ENCODE measurements at places on chromosomes 3 and 15.

DNA sequence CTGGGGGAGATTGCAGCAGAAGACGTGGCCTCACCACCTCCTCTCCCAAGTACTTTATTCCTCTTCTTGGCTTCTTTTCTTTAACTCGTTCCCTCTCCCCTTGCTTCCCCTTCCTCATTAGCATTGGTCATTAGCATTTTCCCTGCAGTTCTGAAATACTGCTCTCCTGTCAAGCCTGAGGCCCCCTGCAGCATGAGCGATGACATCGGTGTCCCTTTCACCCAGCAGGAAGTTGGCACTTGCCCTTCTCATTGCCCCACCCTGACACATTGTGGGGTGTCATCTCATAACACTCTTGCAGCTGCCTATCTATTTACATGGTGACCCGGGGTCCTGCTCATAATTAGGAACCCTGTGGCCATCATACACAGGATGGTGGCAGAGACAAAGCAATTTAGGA is 167.1 kb downstream of the ARRDC4 start:
- no peak for DNase-seq

DNA sequence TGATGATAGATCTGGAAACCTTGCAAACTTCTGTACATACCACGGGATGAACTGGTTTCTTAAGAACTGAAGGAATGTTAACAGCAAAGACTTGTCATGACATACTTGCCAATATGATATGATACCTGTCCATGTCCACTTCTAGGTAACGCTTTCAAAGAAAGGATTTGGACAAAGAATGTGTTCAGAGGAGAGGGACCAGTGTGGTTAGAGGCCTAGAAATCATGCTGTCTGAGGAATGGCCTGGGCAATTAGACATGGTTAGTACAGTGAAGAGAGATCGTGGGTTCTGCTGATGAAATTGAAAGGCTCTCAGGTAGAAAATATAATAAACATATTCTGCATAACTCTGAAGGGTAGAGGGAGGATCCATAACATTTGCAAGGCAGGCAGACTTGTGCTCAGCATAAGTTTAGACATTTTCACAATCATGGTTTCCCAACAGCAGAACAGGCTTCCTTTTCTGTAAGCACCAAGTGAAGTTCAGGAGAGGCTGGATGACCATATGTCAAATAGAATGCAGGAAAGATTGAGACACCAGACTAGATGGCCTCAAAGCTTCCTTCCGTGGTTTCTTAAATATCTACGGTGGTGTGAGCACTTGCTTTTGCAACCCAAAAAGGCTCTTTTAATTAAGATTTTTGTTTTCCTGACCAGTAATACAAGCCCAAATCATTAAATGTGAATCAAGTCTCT is 39.9 kb downstream of the TGFBR2 start:
- no peak for DNase-seq

DNA sequence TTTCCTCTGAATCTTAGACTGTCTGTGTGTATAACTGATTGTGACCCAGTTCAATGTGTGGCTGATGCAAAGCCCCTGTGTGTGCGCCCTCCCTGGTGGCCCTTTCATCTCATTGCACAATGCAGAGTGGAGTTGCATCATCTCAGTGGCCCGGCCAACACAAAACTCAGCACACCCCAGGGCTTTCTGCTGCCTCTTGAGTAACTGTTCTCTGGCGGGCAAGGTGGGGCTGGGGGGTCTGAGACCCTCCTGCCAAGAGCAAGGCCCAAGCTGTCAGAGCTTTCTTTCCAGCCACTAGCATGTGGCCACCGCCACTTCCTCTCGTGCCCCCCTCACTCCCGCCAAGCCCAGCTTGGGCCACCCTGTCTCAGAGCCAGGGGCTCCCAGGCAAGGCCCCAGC is 80.7 kb upstream of the ALDH1L1 start:
- no peak for DNase-seq

DNA sequence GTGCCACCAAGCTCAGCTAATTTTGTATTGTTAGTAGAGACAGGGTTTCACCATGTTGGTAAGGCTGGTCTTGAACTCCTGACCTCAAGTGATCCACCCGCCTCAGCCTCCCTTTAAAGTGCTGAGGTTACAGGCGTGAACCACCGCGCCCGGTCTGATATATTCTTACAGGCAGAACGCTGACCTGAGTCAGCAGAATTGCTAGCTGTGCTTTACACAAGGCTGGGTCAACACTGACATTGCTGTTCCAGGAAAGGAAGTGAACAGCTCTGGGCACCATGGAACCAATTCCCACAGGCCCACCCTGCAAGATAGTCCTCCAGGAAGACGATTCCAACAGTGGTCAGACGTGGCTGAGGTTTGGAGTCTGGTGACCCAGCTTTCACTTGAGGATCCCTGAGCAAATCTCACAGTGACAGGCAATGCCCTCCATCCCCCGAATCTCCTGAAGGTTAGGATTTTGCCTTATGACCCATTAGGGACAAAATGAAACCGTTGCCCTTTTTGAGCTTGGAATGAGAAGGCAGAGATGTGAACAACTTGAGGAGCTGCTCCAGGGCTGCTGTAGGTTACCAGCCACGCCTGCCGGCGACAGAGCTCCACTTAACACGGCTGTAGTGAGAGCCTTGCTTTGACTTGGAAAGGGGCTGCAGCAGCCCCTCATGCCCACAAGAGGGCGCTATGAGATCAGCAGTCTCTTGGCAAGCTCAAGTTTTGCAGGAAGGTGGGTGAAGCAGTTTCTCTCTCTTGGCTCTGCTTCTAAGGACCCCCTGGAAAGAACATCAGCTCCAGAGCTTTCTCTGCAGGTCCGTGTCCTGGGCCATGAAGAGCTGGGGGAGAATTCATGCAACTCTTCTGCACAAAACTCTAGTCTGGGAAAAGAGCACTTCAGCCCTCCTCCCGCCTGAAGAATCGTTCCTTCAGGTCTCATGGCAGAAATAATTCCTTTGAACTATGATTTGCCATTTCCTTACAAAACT is 74.1 kb downstream of the SENP2 start:
- DNase-seq: no peak

DNA sequence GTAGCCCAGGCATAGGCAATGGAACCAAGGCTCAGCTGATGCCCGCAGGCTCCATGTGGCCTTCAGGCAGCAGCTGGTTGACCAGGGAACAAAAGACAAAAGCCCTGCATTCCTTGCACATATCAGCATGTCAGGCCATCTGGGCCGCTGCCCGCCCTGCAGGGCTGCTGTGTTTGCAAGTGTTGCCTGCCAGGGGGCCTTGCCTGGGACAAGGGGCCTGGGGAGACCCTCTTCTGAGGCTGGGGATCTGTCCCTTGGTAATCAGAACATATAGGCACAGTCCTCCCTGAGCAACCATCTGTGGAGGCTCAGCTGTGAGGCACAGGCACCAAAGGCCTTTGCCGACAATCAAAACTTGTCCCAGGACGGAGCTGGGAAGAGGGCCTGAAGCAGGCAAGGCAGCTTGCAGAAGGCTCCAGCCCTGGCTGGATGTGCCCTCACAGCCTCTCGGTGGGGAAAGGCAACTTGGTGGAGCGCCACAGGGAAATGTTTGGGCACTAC is 138.2 kb downstream of the TPRA1 start:
- no peak for DNase-seq

DNA sequence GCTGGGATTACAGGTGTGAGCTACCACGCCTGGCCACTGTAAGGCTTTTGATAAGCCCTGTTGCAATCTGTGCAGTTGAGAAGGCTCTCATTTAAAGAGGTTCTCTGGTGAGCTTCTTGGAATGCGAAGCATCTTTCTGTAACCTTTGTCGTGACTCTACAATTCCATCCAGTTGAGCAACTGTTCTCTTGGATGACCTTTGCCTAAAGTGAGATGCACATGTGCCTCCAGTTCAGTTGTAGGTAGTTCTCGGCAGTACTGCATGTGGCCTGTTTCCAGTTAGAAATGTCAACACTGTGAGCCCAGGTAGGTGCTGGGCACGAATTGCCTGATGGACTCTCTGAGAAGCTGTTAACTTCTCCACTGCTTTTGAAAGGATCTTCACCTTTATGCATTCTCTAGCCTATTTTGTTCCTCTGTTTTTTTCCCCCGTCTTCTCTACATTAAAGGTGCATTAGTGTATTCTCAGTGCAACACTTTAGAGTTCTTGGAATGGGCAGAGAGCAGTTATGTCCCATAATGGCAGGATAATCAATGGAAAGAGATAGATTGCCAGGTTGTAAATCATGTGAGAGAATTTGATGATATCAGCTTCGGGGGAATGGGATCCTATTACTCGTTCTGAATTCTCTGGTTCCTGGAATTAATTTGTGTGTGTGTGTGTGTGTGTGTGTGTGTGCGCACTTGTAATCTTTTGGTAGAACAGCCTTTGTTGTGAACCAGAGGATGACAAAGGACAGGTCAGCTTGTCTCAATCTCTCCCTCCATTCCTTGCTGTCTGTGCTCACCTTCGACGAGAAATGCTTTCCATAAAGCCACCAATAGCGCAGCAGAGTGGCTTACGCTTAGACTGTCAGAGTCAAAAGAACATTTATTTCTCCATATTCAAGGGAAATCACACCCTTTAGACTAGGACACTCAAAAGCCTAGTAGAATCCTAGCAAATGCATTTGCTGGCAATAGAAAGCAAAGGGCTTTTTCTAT is 51.1 kb downstream of the PTPRG start:
- DNase-seq: no peak

DNA sequence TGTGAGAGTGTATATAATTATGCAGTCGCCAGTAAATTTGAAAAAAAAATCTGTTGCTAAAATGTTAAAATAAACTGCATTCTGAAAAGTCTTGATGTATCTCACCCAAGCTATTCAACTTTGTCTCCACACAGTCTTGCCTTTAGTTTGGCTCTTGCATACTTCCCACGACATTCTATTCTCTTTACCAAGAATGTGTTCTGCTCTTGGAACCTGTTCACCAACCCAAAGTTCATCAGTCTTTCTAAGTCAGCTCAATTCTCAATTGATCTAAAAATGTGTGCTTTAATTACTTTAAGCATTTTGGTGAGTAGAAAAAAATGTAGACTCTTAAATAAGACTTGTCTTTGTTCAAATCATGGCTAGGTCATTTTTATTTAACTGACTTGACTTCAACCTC is 657.7 kb upstream of the TBL1XR1 start:
- no peak for DNase-seq

DNA sequence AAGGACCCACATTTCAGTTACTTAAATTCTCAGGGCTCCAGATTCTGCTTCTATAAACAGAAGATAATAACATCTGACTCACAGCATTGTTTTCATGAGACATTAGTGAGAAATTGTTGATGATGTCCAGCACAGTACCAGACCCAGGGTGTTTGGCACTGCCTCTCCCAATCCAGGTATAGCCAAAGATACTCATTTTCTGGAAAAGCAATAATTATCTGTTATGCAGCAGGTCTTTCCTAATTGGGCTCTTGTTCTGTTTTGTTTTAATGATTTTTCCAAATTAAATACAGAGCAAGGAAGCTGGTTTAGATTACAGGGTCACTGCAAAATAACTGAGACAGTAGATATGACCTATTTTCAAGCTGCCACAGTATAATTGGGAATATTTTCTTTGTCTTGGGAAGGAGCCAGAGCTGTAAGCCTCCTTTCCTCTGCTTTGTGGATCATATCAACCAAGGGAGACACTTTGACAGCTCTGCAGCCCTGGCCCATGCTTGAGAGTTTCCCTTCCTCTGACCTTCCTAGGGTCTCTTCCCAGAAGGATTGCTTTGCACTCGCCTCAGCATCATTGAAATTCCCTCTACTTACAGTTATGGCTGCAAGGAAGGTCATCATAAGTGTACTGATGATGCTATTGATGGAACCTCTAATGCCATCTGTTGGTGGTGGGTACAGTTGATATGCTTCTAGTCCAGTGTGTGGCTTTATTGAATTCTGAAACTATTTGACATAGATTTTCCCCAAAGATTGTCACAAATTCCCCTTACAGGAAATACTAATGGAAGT is 522.4 kb upstream of the ADAMTS9 start:
- DNase-seq: no peak

DNA sequence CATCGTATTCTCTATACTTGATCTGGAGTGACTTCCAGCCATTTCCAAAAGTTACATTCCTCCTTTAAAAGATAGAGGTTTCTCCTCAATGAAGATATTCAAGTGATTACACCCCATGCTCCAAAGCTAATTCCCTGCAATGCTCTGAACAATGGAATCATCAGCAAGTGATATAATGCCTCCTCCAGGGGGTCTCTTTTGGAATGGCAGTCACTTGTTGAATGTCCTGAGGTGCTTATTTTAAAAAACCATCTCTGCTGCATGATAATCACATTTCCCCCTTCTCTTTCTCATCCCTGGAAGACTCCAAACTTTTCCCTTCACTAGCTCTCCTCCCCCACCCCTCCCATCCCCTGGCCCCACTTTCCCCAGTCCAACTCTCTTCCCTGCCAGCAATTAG is 2.6 kb downstream of the LHFPL4 start:
- DNase-seq: no peak

GRCh38 chr15:101009176-101009575 is 90.0 kb downstream of the LRRK1 start:
- DNase-seq: no peak

GRCh38 chr15:26974120-26974780 is 3.3 kb downstream of the GABRG3 start:
- no peak for DNase-seq

DNA sequence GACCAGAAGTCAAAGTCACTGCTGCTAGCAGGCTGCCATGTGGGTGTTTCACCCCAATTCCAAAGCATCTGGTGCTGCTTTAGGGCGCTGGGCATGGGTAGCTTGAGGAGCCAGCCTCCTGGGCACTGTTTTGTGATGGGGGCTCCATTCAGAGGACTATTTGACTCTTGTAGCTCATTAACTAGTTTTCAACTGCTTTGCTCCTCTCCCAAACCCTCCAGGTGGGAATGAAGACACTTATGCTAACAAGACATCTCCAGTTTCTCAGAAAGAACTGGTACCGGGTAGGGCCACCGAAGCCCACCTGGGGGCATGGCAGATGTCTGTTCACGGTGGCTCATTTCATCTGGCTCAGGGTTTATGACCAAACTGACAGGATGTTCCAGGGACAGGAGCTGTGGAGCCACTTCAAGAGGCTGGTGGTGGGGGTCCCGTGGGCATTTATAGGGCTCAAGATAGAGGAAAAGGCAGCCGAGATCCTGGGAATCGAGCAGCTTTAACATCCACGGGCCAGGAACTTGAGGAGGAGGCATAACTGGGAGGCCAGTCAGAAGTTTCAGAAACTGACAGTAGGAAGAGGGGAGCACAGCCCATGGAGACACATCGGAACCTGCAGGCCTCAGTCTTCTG is 17.7 kb downstream of the AMOTL2 start:
- DNase-seq: no peak

DNA sequence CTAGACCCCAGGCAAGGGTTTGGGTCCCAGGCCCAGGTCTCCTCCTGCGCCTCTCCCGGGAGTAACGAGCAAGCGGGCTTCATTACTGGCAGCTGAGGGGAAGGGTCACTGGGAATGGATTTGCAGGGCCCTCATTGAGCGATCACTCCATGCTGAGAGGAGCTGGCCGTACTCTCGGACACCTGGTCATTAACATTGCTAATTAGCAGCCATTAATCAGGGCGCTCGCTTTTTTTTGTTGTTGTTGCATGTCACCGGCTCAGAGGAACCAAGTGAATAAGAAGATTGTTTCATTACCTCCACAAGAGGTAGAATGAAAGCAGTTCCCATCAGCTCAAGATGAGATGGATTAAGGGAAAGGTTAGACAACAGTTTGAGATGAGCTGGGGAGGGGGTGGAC is 293.0 kb upstream of the ATP11B start:
- no peak for DNase-seq
